ENCODE measurements at places on chromosomes 4 and X.
A peak's percentile ranks its signal among the peaks of the same experiment; 100 is the strongest.

DNA sequence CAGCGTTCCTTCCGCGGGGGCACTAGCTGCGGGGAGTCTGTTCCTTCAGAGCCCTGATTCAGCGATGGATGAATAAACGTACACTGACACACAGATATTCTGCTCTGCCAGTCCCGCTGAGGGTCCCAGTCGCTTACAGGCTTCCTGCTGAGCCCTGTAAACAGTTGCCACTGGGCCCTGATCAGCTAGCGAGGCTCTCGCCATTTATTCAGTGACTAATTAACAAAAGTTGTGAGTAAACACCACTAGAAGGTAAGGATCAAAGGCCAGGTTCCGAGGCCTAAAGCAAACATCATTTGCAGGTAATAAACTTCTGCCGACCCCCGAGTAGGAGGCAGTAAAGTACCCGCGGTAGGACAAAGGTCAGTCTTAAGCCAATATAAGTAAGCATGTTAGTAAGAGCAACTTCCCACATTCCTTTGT lies 442.6 kb upstream of the GALNT7 start:
- DNase-seq: no peak

- peak; percentile 9 for DNase-seq
These were observed 39.5 kb downstream of the NSD2 start for GRCh38 chr4:1910643-1911042.

GRCh38 chr4:117560329-117560728 lies 474.0 kb upstream of the NDST3 start:
- no peak for DNase-seq

GRCh38 chr4:76712564-76712963 lies 185.4 kb downstream of the SOWAHB start:
- no peak for DNase-seq

DNA sequence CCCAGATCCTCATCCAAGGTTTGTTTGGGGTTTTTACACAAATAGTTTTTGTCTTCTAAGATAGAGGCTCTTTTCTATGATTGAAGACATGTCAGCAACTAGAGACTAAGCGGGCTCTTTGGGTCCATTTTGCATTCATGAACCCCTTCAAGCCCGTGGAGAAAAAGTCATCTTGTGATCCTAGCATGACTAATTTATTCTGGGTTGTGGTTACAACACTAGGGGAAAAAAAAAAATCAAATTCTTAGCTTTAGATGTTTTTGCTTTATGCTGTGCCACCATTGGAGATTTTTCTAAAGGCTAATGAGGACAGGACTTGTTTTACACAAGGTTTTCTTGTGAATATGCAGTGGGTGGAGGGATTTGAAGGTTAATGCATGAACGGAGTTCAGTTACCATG lies 440.0 kb downstream of the PCDH7 start:
- no peak for DNase-seq

- DNase-seq: no peak
These were observed 540.2 kb upstream of the TENM3 start for GRCh38 chr4:181702864-181703495.

DNA sequence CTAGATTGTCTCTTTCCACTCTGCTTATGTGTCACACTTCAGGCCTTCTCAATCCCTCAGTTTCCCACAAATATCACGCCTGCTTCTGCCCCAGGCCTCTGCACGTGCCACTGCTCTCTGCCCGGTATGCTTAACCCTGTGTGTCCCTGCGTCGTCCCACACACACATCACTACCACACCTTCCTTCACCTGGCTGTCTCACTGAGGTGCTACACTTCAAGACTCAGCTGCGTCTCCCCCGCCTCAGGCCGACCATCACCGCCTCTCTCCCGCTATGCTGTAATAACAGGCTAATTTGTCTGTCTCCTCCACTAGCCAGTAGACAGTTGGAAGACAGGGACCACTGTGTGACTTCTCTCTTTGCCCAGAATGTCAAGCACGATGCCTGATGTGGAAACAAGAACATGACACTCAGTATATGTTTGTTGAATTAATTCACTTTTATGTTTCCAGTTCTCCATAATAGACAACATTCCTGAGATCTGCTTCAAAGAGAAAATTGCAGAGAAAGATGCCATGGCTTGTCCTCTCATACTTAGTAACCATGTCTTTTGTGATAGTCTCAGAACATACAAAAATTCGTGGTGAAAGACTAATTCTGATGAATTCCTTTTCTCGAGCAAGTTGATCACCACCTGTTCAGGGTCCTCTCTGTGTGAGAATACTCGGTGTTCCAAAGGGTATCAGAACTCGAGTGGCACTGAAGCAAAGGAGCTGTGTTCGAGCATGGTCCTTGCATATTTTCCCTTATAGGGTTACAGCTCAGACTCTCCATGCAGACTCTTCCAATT lies 54.2 kb downstream of the AFAP1 start:
- no peak for DNase-seq

- no peak for DNase-seq
These were observed 434.9 kb downstream of the PDGFC start for GRCh38 chr4:156536661-156537060.

DNA sequence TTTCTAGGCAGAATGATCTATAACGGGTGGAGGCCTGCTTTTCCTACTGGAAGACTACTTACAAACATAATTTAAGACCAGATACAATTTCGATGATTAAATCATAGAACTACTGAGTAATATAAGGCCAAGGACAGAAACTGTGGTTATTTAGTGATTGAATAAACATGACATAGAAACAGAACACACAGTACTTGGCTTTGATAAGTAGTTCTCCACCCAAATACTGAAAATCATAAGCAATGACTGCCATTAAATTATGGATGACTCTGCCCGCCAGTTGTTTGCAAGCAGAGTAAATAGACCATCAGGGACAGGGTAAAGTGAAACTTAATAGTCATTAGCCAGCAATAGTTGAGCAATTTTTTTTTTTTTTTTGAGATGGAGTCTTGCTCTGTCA lies 17.2 kb upstream of the SMIM14 start:
- DNase-seq: no peak

- no peak for DNase-seq
These were observed 114.1 kb downstream of the MGST2 start for GRCh38 chr4:139779691-139780090.

- DNase-seq: no peak
These were observed 4.1 kb downstream of the PCDH7 start for GRCh38 chr4:30724247-30724646.

GRCh38 chrX:25144043-25144940 lies 128.5 kb upstream of the ARX start:
- no peak for DNase-seq

GRCh38 chrX:42678133-42678532 lies 99.8 kb downstream of the PPP1R2C start:
- no peak for DNase-seq

DNA sequence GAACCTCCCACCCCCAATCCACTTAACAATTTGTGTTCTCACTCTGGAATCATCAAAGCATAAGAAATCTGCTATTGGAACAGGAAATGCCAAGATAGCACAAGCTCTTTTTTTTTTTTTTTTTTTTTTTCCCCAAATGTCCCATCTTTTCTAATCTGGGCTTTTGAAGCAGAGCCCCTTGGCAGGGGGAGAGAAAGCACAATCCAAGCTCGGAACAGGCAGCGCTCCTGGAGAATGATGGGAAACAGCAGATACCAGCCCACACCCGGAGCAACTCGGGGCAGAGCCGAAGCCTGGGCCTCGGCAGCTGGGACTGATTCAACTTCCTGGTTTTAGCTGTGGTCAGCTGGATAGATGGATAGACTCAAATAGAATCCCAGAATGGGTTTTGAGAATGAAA lies 235.1 kb downstream of the QDPR start:
- no peak for DNase-seq

- DNase-seq: no peak
These were observed 11.4 kb upstream of the S100G start for GRCh38 chrX:16638533-16638932.

GRCh38 chr4:795726-796119 lies 30.2 kb downstream of the CPLX1 start:
- DNase-seq: no peak

DNA sequence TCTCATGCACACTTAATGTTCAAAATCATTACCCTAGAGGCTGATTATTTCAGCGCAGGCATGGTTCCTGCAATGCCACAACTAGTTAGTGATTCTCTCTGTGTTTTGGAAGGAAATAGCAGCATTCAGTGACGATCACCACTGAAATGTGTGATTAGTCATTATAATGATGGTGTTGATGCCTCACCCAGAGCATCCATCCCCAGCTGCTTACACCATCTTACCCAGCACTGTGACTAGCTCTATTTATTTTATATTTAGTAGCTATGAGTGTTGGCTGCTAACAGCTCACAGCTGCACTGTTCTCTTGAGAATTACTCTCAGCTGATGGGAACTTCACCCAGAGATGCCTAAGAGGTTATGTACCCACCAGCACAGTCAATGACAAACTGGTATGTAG lies 60.5 kb upstream of the TSPAN7 start:
- no peak for DNase-seq

GRCh38 chrX:110430293-110431076 lies 71.8 kb downstream of the RTL9 start:
- no peak for DNase-seq

GRCh38 chr4:110475881-110476818 lies at the start of gene ENPEP:
ENPEP (plus strand) TSS chr4:110476155; CDS start chr4:110476415, 260 bp downstream.
- DNase-seq: no peak

- no peak for DNase-seq
These were observed 381.2 kb upstream of the NR3C2 start for GRCh38 chr4:148823419-148823769.

- DNase-seq: no peak
These were observed 7.1 kb upstream of the TLR2 start for GRCh38 chr4:153676984-153677383.

DNA sequence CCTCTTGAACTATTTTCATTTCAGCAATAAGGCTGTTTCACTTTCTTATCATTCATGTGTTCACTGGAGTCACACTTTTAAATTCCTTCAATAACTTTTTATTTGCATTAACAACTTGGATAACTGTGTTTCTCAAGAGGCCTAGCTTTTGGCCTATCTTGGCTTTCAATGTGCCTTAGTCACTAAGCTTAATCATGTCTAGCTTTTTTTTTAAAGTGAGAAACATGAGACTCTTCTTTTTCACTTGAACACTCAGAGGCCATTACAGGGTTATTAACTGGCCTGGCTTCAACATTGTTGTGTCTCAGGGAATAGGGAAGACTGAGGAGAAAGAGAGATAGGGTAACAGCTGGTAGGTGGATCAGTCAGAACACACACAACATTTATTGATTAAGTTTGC lies 64.0 kb upstream of the VCX2 start:
- no peak for DNase-seq

DNA sequence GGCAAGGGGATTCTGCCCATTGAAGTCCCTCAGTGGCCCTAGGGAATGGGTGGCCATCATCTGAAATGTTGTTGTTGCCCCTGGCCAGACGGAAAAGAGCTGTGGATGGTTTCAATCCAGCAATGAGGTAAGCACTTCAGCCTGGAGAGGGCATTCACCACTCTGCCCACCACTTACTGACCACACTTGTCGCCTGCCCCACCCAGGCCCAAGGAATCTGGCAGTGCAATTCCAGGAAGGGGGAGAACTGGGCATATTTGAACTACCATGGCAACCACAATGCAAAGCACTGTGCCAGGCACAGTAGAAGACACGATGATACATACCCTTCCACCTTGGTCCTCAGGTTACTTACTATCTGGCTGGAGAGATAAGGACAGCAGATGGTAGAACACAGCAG lies 161.6 kb downstream of the PDGFRA start:
- DNase-seq: no peak

DNA sequence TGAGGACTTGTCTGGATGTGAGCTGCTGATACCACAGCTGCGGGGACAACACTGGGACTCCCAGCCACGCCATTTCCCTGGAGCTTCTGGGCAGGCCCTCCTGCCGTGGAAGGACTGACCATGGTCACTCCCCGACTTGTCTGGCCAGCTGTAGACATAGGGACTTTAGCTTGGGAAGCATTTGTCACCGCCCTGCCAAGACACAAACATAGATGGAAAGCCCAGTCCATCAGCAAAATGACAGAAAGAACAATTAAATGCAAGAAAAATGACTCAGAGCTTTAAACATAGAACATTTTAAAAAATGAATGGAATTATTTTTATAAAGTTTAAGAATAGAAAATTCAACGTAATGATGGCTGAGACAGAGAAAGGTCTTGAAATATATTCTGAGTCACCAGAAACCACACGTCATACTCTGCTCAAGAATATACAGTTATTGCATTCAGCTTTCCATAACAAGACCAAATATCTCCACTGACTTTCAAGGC lies 107.6 kb upstream of the CBR4 start:
- DNase-seq: no peak

- no peak for DNase-seq
These were observed 3.9 kb downstream of the FBXO8 start for GRCh38 chr4:174279433-174280155.

Data from stimulated activated CD4-positive, alpha-beta T cell treated with anti-CD3 and anti-CD28 coated beads, Interleukin-15, amount 100 ng/mL, for 1 hour (primary cell).